ENCODE measurements at places on chromosomes 12 and 14. TPM values are rescaled to one million over a fixed set of nuclear protein-coding genes. Genes with fewer than 3 reads are reported as not detected.

Gene TM9SF1
- 37.2 TPM for polyA plus RNA-seq

Gene OASL
- 57.6 TPM for polyA plus RNA-seq

- H3K27ac ChIP-seq: no peak overlapping the region
- DNase-seq: no peak
- H3K27me3 ChIP-seq: no peaks in the 10 kb centered on the region
- no peaks in the 10 kb centered on the region for H3K36me3 ChIP-seq
Measured at GRCh38 chr12:121390856-121391255, 9.1 kb upstream of the RNF34 start.

DNA sequence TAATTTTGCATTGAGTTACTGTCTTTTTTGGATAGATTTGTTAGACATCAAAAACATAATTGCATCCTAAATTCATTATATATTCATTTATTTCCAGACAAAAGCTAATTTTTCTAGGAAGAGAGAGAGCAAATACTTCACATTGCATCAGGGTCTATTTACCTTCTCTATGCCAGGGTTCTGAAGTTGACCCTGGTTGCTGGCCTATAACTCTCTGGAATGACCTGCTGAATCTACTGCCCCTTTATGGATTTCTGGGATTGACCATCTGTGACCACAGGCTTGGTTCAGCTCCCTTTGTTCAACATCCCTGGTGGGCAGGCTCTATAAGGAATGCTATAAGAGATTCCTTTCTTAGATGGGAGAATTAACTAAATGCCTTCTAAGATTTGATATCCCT lies 414.8 kb upstream of the STXBP6 start:
- H3K36me3 ChIP-seq: no peaks in the 10 kb centered on the region
- no peaks in the 10 kb centered on the region for H3K27me3 ChIP-seq
- no peak overlapping the region for H3K27ac ChIP-seq
- DNase-seq: no peak
- no peaks in the 10 kb centered on the region for H3K4me1 ChIP-seq

GRCh38 chr14:81018251-81018650 lies 62.8 kb downstream of the TSHR start:
- DNase-seq: no peak
- H3K27ac ChIP-seq: no peak overlapping the region
- H3K36me3 ChIP-seq: no peaks in the 10 kb centered on the region
- no peaks in the 10 kb centered on the region for H3K4me1 ChIP-seq

GRCh38 chr14:70018713-70019211 lies 139.5 kb downstream of the SMOC1 start:
- DNase-seq: no peak
- no peaks in the 10 kb centered on the region for H3K4me1 ChIP-seq
- H3K4me3 ChIP-seq: no peak overlapping the region
- H3K36me3 ChIP-seq: no peaks in the 10 kb centered on the region
- no peak overlapping the region for H3K27ac ChIP-seq
- no peaks in the 10 kb centered on the region for H3K27me3 ChIP-seq

DNA sequence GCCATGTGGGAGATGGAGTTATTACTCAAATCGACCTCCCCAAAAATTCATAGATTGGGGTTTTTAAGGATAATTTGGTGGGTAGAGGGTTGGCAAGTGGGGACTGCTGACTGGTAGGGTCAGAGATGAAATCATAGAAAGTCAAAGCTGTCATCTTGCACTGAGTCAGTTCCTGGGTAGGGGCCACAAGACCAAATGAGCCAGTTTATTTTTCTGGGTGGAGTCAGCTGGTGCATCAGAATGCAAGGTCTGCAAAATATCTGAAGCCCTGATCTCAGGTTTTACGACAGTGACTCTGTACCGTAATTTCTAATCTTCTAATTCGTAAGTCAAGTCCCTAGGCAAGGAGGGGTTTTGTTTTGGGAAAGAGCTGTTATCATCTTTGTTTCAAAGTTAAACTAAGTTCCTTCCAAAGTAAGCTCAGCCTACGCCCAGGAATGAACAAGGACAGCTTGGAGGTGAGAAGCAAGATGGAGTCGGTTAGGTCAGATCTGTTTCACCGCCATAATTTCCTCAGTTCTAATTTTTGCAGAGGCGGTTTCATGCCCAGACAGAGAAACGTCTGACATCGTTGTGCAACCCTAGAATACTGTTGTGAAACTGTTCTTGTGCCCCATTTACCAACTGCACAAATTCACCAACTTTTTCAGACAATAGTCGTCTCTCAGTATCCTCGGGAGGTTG lies 104.5 kb upstream of the SFSWAP start:
- no peak overlapping the region for H3K27ac ChIP-seq
- no peak overlapping the region for H3K4me3 ChIP-seq
- no peaks in the 10 kb centered on the region for H3K4me1 ChIP-seq
- H3K36me3 ChIP-seq: no peaks in the 10 kb centered on the region
- peaks cover 52% of the 10 kb centered on the region for H3K27me3 ChIP-seq
- DNase-seq: no peak

DNA sequence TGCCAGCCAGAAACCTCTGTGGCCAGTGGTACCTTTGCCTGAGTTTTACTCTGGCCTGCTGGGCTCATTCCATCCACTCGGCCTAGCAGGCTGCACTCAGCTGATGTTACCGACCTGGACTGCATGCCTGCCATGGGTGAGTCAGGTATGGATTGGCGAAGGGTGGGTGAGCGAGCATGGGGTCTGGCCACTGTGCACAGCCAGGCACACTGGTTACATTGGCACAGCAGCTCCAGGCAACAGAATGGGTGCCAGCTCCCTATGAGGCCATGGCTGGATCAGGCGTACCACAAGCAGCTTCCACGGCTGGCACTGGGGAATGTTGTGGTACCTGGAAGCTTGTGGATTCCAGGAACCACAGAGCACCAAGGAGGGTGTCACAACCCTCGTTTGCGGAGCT lies 685.7 kb downstream of the SLC16A7 start:
- no peak overlapping the region for H3K27ac ChIP-seq
- H3K27me3 ChIP-seq: no peaks in the 10 kb centered on the region
- no peaks in the 10 kb centered on the region for H3K4me1 ChIP-seq
- no peak overlapping the region for H3K4me3 ChIP-seq

DNA sequence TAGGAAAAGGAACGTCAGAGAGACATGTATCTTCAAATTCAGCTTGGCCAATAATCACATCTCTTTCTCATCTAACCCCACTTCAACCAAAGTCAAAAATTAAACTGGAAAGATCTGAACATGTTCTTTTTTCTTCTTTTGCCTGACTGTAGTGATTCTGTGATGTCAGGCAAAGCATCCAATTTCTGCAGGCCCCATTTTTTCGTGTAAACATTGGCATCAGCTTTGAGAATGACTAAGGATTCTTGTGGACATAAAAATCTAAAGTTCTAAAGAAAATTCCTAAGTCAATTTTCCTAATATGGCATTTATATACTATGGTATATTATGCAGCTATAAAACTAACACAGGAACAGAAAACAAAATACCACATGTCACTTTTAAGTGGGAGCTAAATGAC lies 89.1 kb downstream of the STXBP6 start:
- no peaks in the 10 kb centered on the region for H3K36me3 ChIP-seq
- peak overlapping the region; percentile 77 for H3K27ac ChIP-seq
- no peak overlapping the region for H3K4me3 ChIP-seq
- DNase-seq: no peak
- H3K4me1 ChIP-seq: peaks cover 47% of the 10 kb centered on the region
- no peaks in the 10 kb centered on the region for H3K27me3 ChIP-seq

DNA sequence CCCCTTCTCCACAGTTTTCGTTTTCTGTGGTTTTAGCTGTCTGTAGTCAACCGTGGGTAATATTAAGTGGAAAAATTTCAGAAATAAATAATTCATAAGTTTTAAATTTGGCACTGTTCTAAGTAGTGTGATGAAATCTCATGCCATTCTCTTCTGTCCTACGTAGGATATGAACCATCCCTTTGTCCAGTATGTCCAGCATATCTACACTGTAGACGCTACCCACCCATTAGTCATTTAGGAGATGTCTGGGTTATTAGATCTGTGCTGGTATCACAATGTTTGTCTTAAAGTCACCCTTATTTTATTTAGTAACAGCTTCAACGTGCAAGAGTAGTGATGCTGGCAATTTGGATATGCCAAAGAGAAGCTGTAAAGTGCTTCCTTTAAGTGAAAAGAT lies 44.7 kb downstream of the ATF7IP start:
- H3K4me3 ChIP-seq: no peak overlapping the region
- H3K27me3 ChIP-seq: no peaks in the 10 kb centered on the region
- no peaks in the 10 kb centered on the region for H3K36me3 ChIP-seq
- peaks cover 31% of the 10 kb centered on the region for H3K4me1 ChIP-seq
- no peak for DNase-seq
